C1 segment of cervical spinal cord (tissue), 14 donors: ENCODE measurements at places on chromosomes 13 and 19.

DNA sequence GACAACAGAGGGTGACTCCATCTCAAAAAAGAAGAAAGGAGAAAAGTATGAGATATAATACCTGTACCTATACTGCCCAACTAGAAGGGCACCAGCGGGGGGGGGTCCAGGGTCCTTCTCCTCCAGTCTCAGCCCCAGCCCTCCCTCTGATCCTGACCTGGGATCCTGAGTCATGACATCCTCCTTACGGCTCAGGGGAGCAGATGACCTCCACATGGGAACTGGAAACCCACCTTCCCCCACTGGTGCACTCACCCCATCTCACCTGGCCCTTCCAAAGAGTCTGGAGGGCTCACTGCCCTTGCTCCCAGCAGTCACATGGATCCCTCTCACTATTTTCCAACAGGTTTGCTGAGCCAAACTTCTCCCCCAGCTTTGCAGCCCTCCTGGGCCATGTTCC lies 24.2 kb downstream of the TUBA3C start:
- no peak for DNase-seq

DNA sequence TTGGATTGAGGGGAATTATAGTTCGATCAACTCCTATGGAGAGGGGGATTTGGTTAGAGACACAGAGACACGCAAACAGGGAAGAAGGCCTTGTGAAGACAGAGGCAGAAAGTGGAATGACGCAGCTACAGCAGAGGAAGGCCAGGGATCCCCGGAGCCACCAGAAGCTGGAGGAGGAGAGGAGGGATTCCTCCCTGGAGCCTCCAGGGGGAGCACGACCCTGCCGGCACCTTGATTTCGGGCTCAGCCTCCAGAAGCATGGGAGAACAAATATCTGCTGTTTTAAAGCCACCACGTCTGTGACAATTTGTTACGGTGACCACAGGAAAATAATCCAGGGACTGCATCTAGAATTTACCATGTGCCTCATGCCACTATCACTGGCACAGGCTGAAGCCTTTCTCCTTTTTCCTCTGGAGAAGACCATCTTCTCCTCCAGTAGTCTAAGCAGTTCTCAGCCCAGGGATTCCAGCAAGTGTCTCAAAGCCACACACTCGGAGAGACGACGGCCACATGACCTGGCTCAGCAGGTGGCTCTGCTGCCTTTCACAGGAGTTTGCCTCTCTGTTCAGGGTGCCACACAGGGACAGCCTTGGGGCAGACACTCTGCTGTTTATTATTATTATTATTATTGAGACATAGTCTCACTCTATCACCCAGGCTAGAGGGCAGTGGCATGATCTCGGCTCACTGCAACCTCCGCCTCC lies 39.9 kb upstream of the CCNE1 start:
- DNase-seq: no peak

- DNase-seq: no peak
Observed at GRCh38 chr19:32869966-32870573, 503 bp upstream of the SLC7A9 start.

DNA sequence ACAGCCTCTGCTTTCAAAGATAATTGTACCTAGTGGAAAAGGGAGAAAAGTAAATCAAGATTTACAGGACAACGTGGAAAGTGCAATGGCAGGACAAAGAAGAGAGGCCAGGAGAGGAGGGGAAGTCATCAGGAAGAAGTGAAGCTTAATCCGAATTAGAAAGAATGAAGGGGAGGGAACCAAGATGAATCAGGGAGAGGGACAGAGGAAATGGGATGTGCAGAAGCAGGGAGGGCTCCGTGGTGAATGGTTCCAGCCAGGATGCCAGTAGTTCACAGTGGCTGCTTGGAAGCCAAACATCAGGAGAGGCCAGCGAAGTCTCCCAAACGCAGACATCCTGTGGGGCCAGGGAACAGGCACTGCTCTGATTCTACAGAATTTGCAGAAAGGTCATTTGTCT lies 144.4 kb downstream of the LIG4 start:
- DNase-seq: no peak

DNA sequence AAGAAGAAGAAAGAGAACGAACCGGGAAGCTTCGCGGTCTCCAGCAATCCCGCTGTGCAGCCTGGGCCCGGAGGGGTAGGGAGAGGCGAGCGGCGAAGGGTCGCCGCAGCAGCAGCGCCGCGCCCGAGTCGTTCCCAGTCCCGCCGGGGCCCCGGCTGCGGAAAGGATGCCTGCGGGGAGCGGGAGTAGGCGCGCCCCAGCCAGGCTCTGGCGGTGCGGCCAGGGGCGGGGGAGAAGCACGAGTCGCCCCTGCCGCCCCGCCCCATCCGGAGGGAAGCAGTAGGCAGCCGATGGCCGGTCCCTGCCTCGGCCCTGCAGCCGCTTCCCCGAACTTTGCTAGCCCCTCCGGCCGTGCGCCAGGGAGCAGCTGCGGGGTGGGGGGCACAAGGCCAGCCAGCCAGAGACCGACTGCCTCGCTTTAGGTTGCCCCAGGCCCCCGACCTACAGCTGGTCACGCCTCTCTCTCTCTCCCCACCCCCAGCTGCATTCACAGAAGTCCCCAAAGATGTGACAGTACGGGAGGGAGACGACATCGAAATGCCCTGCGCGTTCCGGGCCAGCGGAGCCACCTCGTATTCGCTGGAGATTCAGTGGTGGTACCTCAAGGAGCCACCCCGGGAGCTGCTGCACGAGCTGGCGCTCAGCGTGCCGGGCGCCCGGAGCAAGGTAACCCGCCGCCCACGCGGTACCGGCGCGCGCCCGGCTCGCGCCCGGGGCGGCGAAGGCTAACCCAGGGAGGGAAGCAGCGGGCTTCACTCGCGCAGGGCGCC lies 1.1 kb downstream of the VSTM2B start:
- DNase-seq: peak; percentile 27

DNA sequence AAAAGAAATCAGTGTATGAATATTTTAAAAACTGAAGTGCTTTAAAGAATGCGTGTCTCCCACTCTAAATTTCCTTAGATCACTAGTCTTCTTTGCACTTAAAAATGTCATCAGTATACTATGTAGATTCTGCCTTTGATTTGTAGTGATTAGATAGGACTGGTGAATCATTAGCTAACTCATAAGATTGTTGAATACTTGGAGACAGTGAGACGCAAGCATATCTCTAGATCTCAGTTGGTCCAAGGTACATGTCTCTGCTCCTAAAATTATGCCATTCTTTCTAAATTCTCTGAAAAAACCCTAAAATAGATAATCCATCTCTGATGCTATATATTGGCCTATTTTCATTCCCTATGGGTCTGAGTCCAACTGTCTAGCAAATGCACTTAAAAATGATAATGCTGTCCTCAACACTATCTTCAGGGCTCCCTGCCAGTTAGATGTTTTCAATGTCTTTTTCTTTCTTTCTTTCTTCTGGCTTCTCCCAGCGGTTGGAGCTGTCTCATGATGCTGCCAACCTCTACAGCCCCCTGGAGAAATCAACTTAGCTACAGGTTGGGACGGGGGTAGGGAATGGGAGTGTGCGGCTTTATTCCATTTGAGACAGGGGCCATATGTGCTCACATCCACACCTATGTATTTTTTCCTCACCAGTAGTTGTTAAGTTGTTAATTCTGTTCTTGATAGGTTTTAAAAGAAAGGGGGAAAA lies 301.0 kb downstream of the NDFIP2 start:
- DNase-seq: no peak

GRCh38 chr19:34228347-34228746 lies 26.0 kb upstream of the GARRE1 start:
- no peak for DNase-seq

GRCh38 chr13:76148926-76149325 lies 512.8 kb downstream of the LMO7 start:
- DNase-seq: no peak

GRCh38 chr19:3283246-3283751 lies 58.8 kb downstream of the CELF5 start:
- no peak for DNase-seq

GRCh38 chr13:36850790-36851438 lies 31.9 kb downstream of the RFXAP start:
- DNase-seq: no peak

DNA sequence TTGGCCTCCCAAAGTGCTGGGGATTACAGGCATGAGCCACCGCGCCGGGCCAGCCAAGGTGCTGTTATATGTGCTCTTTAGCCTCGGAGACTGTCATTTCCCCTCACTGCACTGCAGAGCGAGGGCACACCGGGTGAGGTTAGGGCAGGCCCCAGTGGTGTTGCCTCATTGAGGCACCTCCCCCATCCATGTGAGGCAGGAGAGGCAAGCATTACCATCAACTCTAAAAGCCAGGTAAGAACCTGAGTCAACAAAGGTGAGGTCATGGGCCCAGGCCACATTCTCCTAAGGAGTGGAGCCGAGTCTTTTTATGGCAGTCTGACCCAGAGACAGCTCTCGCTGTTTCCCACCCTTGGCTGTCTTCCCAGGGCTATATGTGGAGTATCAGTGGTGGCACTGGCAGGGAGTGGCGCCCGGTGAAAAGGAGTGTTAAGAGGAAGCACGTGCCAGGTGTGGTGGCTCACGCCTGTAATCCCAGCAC lies 10.9 kb downstream of the B3GNT8 start:
- DNase-seq: no peak

DNA sequence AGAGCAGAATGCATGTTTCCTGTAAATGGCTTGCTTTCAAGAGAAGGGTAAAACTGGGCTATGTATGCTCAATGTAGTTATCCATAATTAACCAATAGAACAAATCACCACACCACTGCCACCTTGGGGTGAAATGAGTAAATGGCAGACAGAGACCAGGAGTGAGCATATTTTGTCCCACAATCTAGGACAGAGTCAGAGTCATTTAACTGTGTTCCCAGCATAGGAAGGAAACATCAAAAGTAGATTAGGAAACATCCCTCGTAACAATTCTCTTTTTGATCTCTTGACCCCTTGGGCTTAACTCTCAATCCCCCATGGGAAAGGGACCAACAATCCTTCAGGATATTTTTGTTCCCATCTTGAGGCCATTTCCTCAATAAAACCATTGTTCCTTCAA lies 224.8 kb downstream of the NHLRC3 start:
- no peak for DNase-seq

DNA sequence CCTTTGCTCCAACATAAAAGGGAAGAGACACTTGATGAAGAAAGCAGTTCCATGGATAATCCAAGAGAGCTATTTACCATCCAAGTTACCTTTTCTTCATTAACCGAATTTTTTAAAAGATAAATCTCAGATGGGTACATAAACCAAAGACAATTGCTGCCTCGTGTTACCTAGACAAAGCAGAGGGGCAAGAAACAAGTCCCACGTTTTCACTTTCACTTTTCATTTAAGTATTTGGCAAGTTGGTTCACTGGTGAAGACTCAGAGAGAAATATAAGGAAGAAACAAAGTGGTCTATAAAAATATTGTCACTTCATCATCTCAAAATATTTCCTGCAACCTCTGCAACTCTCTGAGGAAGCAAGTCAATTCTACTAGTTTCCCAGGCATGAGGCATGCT lies 446.1 kb downstream of the FGF14 start:
- DNase-seq: no peak

DNA sequence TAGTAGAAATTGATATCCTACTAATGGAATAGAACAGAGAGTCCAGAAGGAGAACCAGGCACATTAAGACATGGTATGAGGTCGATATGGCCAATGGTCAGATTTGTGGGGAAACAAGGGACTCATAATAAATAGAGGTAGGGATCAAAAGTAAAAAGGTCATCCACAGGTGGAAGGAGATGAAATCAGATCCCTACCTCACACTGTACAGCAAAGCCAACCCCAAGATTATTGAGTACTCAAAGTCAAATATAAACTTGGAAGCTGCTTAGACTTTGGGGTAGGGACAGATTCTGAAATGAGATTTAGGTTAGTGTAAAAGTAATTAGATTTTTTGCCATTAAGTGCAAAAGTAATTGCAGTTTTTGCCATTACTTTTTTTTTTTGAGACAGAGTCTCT lies 40.7 kb downstream of the BICRA start:
- no peak for DNase-seq

DNA sequence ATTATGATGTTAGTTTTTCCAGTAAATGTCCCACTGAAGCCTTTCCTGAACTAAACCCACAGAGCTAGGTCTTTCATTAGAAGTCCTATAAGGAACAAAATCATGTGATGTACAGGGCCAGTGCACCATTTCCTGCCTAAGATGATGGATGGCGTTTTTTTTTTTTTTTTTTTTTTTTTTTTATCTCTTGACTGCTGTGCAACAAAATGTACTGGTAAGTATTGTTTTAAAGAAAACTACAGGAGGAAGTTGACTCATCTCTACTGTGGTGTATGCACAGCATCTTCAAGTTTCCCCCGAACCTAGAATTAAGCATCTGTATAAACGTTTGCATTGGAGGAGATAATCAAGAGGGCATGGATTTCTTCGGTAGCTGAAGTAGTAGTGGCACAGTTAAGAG lies 197.5 kb downstream of the NBEA start:
- no peak for DNase-seq

GRCh38 chr13:98300956-98301641 lies 124.0 kb upstream of the RNF113B start:
- DNase-seq: no peak

GRCh38 chr19:42143341-42144234 lies 11.3 kb upstream of the POU2F2 start:
- no peak for DNase-seq

GRCh38 chr13:24039621-24040475 lies 120.7 kb upstream of the SPATA13 start:
- no peak for DNase-seq

- DNase-seq: no peak
Observed at GRCh38 chr13:94196413-94196812, 283.1 kb downstream of the DCT start.

DNA sequence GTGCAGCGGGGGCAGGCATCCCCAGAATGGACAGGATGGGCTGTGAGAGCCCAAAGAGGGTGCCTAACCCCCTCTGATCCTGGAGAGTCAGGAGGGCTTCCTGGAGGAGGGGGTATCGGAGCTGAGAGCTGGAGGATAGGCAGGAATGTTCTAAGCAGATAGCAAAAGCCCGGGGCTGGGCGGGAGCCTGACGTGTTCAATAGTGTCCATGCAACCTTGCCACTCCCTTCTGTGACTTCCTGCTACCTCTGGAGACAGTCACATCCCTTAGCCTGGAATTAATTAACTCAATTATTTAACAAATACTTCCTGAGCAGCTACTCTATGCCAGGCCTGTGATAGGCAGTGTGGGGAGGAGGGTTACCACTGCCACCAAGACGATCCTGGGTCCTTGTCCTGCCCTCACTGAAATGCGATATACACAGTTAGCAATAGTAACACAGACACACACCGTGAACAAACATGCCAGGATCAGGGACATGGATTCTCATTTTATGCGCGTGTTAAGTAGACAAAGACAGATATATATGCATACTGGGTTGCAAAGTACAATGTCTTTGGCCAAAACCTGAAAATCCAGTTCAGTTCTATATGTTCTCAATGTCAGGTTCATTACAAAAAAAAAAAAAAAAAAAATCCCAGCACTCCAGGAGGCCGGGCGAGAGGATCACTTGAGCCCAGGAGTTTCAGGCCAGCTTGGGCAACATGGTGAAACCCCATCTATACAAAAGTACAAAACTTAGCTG lies 10.7 kb downstream of the AP2S1 start:
- no peak for DNase-seq
